ENCODE measurements at places on chromosomes 4 and X.

- no peak for DNase-seq
Measured at GRCh38 chrX:118493653-118494297, 1.8 kb upstream of the DOCK11 start.

GRCh38 chr4:28709891-28710290 lies 1849.2 kb downstream of the STIM2 start:
- DNase-seq = no peak

DNA sequence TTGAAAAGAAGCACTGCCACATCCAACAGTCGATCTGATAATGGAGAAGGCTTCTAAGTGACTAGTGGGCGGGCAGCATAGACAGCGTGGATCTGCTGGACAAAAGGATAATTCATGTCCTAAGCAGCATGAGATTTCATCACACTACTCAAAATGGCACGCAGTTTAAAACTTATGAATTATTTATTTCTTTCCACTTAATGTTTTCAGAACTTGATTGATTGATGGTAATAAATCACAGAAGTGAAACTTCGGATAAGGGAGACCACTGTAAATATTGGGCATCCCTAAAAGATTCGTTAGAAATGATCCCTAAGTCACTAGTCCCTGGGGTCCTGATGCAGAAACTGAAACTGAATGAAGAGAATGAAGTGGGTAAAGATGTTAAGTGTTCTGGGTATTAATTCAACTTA lies 93.0 kb upstream of the ANK2 start:
- no peak for DNase-seq

- DNase-seq = no peak
Measured at GRCh38 chr4:21205821-21206531, 505.7 kb downstream of the PACRGL start.

GRCh38 chr4:150439451-150439933 lies 142.5 kb upstream of the MAB21L2 start:
- no peak for DNase-seq

GRCh38 chrX:13693341-13693961 lies 4.5 kb downstream of the RAB9A start:
- no peak for DNase-seq

GRCh38 chr4:88938138-88938537 lies 118.8 kb downstream of the FAM13A start:
- DNase-seq = no peak

DNA sequence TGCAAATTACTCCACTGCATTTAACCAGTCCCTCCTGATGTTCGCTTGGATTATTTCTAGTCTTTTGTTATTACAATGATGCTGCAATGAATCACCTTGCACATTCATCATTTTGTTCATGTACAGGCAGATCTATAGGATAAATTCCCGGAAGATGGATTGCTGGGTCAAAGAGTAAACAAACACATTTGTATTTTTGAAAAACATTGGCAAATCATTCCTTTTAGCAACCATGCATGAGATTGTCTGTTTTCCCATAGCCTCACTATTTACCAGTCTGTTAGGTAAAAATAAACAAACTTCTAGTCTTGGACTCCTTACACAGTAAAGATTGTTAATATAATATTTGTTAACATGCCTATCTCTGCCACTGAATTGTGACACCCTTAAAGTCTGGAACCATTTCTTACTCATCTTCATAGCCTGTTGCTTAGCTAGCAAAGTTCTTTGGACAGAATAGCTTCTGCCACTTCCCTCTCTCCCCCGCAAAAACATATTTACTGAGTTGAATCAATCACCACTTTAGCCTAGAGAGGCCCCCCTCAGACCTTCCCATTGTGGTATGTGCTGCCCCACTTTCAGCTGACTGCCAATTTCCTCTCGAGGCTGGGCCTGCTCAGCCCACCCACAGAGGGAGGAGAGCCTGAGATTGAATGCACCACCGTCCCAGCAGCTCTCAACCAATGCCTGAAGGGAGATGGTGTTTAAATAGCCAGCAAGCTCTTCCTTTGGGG lies 108.4 kb upstream of the ATXN3L start:
- no peak for DNase-seq

GRCh38 chrX:150542846-150543229 lies 25.6 kb upstream of the MTM1 start:
- no peak for DNase-seq
